Activated CD4-positive, alpha-beta T cell treated with anti-CD3 and anti-CD28 coated beads for 4 hours (primary cell): ENCODE measurements at places on chromosomes 1 and 21.

GRCh38 chr1:17259233-17259873 lies 10.5 kb downstream of the PADI3 start:
- DNase-seq: no peak

- DNase-seq: no peak
Observed at GRCh38 chr1:94284476-94284875, 47.1 kb upstream of the ARHGAP29 start.

DNA sequence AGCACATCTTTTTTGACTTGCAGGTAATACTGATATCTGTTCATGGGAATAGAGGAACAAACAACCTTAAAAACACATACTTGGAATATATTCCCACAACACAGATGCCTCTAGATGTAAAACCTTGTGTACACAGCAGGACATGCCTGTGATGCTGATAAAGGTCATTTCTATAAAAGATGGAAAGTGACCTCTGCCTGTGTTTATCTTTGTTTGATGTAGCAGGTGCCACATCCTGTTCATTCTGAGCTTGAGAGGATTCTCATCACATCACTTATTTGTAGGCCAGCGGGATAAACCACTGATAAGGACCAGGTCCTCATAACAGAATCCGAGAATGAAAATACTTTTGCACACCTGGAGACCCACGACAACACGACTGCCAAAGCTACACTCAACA lies 133.7 kb downstream of the SMYD2 start:
- no peak for DNase-seq

DNA sequence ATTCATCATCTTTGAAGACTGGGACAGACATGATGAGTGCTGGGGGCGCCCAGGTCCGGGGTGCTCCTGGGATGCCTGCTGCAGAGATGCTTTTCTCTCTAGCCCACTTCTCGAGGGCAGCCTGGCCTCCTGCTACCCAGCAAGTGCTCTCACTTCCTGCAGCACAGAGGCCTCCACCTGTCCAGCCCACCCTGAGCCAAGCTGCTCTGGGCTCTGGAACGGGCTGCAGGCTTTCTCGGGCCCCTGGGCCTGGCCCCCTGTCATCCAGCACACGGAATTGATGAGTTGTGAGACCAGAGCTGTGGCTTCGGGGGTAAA lies 469.5 kb upstream of the VAMP3 start:
- no peak for DNase-seq

GRCh38 chr1:113534875-113535274 lies 144.6 kb downstream of the MAGI3 start:
- DNase-seq: no peak

DNA sequence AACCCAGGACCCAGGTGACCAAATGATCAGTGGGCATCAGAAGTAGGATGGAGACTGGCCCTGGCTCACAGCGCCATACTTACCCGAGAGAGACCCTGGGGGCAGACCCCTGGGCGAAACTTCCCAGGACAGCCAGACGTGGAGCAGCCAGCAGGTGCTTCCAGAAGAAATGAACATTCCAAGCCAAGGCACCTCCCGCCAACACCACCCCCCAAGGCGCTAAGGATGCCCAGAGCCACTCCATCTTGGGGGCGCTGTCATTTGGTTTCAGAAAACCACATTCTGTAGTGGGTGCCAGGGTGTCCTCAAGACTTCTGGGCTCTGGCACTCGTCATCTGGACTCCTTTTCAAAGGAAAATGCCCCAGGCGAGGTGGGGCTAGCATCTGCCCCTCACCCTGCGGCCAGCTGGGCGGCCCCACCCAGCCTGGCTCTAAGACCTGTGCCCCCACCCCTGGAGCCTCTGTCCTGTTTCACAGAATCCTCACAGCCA lies 98.8 kb downstream of the RIPK4 start:
- DNase-seq: no peak

DNA sequence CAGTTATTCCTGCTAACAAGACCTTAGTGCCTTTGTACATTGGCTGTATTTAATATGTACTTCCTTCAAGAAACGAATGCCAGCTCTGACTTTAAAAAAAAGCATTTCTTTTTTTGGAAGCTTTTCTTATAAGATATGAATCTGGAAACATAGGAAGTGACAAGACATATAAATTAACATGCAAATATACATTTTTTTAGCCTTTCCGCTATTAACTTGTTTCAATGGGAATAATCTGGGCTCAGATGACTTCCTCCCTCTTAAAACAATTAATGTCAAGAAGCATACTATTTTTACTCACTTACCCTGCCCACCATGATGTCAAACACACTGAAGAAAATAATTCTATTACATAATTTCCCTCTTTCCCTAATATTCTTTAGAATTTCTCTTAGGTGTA lies 1.4 kb downstream of the DENND1B start:
- no peak for DNase-seq

- DNase-seq: no peak
Observed at GRCh38 chr21:42314616-42315295, 453 bp downstream of the TFF3 start.

- DNase-seq: no peak
Observed at GRCh38 chr1:178564086-178564782, 51.3 kb downstream of the TEX35 start.

DNA sequence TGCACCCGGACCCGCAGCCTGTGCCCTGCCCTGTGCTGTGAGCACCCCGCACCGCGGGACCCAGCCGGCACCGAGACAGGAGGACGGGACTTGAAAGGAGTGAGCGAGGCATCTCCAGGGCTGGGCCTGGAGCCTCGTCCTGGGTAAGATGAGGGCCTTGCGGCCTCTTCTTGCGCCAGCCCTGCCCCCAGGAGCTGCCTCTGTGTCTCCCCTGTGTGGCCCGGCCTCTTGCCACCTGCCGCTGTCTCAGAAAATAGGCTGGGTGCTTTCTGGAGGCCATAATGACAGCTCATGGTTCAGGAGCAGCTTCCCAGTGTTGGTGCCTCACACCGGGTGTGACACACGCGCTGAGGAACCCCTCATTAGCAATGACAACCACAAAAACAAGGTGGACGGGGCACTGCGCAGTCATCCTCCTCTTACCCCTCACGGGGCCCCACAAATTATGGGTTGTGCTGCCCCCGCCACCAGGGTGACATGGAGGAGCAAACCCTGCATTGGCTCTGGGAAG lies 161.5 kb upstream of the C1orf174 start:
- DNase-seq: no peak

- no peak for DNase-seq
Observed at GRCh38 chr1:158126425-158126824, 54.3 kb upstream of the CD1D start.

DNA sequence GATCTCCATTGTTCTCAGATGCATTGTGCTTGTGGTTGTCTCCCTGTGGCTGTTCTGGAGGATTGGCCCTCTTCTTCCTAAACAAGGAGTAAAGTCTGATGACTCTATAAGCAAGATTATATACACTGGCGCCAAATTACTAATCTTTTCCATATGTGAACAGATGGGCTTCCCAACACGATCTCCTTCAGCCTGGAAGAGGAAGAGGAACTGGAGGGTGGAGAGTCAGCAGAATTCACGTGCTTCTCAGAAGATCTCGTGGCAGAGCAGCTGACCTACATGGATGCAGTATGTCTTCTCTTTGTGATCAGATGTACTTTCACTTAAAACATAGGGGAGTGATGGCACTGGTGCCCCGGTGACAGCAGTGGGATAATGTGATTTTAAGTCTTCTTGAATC lies 78.7 kb downstream of the RGL1 start:
- DNase-seq: no peak

GRCh38 chr1:205438213-205439158 lies 16.6 kb upstream of the LEMD1 start:
- no peak for DNase-seq

GRCh38 chr1:56153276-56153675 lies 426.1 kb downstream of the PLPP3 start:
- no peak for DNase-seq

DNA sequence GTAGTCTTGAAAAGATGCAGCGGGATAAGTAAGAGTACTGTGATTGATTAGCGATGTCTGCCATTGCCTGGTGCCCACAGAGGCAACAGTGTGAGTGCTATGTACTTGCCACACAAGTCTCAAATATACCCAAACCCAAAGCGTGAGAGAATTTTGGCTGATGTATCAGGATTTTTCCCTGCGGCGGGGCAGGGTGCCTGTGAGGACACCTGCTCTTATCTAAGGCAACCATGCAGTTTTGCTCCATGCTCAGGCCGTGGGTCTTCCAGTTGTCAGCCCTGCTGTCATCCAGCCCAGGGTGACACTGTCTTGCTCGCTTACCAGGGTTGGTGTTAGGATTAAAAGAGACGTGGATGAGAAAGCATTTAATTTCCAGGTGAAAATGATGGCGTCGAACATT lies 202.7 kb downstream of the PTPRU start:
- no peak for DNase-seq

- DNase-seq: no peak
Observed at GRCh38 chr1:66932291-66932690, 7.5 kb downstream of the MIER1 start.

GRCh38 chr1:87950369-87950768 lies 621.7 kb downstream of the LMO4 start:
- DNase-seq: no peak

- DNase-seq: no peak
Observed at GRCh38 chr1:17624611-17625233, 85.2 kb downstream of the ARHGEF10L start.

DNA sequence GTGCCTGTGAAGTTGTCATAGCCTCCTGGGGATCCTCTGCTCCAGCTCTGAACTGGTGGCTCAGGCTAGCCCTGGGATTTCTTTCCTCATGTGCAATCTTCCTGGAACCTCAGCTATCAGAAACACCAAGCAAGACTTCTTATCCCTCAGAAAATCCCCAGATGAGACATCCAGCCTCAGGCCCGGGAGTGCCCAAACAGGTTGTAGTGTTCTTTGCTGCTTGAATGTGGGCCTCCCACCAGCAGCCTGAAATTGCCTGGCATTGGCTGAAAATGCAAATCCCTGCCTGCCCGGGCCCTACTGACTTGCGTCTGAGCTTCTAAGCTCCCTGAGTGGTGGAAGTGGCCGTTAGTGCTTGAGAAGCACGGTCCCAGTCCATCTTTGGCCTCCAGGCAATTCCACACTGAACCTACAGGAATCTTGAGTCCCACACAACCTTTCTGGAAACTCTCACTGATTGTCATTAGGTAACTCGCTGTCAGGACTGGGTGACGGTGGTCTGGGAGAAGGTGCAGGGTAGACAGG lies 146.8 kb downstream of the ZBTB18 start:
- DNase-seq: no peak

- no peak for DNase-seq
Observed at GRCh38 chr1:110148961-110149360, 1.3 kb upstream of the SLC6A17 start.

- DNase-seq: no peak
Observed at GRCh38 chr1:68495968-68496679, 758 bp downstream of the DEPDC1 start.

GRCh38 chr1:171155484-171155883 lies 29.6 kb upstream of the FMO2 start:
- no peak for DNase-seq

DNA sequence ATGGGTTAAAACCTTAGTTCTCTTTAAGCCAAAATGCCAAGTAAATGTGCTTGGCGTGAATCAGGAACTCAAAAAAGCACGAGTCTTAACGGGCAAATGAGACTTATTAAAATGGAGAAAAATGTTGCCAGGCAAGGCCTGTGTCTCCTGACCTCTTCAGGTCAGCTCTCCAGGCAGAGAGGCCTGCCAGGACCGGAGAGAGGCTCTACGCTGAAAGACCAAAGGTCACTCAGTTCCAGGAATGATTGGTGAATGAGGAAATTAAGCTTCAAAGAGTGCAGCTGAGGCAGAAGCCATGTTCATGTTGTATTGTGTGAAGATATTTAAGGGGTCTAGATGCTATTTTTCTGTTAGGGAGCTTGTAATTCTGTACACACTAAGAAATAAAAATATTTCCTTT lies 66.6 kb downstream of the SPAG17 start:
- DNase-seq: no peak

DNA sequence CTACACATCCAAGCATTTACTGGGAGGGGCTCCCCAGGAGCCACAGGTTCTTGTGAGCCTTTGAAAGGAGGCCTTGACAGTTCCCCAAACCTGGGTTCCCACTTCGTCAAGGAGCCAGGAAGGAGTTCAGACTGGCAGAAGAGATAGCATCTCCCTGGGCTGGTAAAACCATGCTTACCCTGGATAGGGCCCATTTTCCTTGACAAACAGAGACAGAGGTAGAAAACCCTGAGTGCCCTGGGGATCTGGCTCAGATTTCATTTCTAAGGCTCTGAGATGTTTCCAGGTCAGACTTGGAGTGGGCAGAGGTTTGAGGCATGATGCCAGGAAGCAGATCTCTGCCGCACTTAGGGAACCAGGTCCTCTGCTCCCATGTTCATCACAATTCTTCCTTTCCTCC lies 2.7 kb downstream of the ETNK2 start:
- no peak for DNase-seq

DNA sequence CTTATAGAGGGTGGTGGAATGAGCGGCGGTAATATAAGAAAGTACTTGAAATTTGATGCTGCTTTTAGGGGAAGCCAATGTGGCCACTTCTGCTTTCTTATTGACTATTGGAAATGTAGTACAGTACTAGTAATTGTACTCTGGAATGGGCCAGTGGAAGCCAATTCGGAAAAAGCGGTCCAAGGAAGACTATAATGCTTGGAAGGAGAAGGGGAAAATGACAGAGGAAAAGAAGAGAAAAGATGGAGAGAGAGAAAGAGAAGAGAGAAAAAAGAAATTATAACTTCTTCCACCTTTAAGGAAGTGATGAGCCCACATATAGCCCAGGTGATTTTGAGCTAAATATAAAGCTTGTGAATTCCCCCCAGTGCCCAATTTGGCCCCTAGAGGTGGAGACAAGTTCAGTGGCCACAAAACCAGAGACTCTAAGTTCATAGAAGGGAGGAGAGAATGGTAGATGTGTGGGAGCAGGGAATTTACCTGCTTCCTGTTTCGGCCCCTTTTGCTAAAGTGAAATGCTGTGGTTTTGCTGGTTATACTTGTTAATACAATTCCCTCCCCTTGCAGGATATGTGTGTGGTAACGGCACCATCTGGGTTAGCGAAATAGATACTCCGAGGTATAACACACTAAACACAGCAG lies 35.7 kb upstream of the DUSP10 start:
- peak; percentile 39 for DNase-seq

GRCh38 chr1:172966844-172967540 lies 83.7 kb downstream of the TNFSF18 start:
- DNase-seq: no peak

DNA sequence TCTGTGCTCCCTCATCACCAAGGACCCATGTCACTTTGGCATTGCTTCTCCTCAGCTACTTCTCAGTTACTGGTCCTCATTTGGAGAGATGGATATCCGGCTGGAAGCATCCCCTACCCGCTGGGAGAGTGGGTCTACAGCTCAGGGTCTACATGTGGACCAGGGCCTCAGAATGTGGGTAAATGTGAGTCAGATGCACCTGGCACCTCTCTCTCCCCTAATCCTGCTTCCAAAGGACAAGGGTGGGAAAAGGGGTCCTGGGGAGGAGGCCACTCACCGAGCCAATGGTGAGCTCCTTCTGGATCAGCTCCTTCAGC lies 908 bp downstream of the S100A6 start:
- DNase-seq: no peak

DNA sequence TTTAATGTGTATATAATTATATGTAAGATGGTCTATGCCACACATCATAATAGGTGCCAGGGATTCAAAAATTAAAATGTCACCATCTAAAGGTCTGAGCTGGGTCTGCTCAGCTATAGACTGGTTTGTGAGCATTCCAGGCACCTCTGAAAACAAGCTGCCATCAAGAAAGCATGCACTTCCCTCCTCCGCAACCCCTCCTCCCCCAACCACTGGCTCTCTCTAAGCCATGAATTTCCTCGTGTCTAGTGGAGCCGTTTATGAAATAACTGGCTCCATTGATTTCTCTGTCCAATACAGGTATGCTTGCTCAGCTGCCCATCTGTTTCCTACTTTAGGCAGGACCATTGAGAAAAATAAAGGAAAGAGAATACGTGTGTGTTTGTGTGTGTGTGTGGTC lies 522.6 kb upstream of the PLXNA2 start:
- no peak for DNase-seq
